ENCODE measurements at places on chromosomes 12 and 14. TPM values are rescaled to one million over a fixed set of nuclear protein-coding genes. Genes with fewer than 3 reads are reported as not detected.
A peak's percentile ranks its signal among the peaks of the same experiment; 100 is the strongest.

HELB gene
- total RNA-seq: 5.2 TPM

- DNase-seq: no peak
Measured at GRCh38 chr14:63326840-63327239, 8.1 kb upstream of the GPHB5 start.

GRCh38 chr14:68397371-68397811, 395.5 kb downstream of the ZFP36L1 start:
- DNase-seq: no peak

BMP4 gene
- total RNA-seq: 31.4 TPM

CLEC9A gene
- total RNA-seq: not detected

GRCh38 chr12:100668945-100669536, 95.6 kb downstream of the GAS2L3 start:
- no peak for DNase-seq

ATL1 gene
- total RNA-seq: 6.9 TPM

TNS2 gene
- 235 TPM for total RNA-seq

PRR13 gene
- 54.0 TPM for total RNA-seq

DNA sequence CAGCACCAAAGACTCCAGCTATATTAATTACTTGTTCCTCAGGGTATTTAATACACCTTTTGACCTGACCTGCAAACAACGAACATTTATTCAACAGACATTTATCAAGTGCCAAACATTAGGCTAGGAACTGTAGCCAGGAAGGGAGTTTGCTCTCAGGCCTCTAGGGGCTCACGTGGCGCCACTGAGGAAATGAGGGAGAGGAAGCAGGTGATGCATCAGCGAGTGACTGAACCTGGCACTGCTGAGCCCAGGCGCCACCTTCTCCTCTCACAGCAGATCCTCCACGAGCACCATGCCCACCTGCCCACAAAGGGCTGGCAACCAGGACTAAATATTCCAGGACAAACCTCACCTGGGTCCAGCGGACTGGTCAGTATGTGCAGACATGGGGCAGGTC, 50.2 kb downstream of the SETD3 start:
- no peak for DNase-seq

GRCh38 chr12:131702573-131702877, 8.4 kb upstream of the SFSWAP start:
- peak; percentile 54 for DNase-seq

C12orf54 gene
- total RNA-seq: not detected

- no peak for DNase-seq
Measured at GRCh38 chr12:109952873-109953272, 43.3 kb downstream of the GIT2 start.

ARHGAP5 gene
- total RNA-seq: 90.6 TPM

- DNase-seq: no peak
Measured at GRCh38 chr14:32594766-32595165, 265.7 kb downstream of the AKAP6 start.

- DNase-seq: no peak
Measured at GRCh38 chr12:26833743-26834490, 923 bp upstream of the ITPR2 start.

DNA sequence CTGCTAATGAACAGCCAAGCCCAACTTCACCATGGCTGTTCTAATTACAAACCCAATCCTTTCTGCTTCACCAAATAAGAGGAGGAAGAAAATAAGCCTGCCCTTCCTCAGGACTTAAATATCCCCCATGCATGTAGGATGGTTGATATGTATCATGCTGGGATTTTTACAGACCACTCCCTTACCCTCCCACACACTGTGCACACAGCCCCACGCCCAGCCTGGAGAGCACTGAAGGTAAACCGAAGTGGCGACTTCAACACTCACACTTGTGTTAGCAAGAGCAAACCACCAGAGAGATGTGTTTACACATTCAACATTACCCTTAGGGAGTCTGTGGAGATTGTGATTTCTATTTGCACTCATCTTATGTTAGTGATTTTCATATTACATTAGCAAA, 241.2 kb downstream of the EGLN3 start:
- no peak for DNase-seq

FAIM2 gene
- 19.4 TPM for total RNA-seq

DNA sequence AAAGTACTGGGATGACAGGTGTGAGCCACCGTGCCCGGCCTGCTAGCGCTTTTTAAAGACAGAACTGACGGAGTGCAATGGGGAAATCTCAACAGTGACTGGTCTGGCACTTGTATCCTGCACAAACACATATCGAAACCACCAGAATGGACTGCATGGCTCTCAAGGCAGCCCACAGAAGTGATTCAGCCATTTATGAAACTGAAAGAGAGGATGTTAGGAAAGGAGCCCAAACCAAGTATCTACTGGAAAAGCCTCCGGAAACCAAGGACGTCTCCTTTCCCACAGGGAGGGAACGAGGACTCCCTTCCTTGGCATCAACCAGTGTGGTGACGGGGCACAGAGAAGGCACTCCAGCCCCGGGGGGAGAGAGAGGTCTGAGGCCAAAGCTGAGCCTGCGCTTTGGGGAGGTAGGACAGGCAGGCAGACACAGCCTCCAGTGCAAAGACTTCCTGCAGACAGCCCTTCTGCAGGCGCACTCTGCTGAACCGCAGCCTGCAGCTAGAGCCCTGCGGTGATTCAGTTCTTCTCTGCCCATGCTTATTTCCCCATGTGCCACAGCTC, 16.5 kb downstream of the SLC15A4 start:
- DNase-seq: no peak

- no peak for DNase-seq
Measured at GRCh38 chr14:77273796-77274195, 2.8 kb upstream of the NGB start.

CRIP1 gene
- total RNA-seq: 7.6 TPM

DNA sequence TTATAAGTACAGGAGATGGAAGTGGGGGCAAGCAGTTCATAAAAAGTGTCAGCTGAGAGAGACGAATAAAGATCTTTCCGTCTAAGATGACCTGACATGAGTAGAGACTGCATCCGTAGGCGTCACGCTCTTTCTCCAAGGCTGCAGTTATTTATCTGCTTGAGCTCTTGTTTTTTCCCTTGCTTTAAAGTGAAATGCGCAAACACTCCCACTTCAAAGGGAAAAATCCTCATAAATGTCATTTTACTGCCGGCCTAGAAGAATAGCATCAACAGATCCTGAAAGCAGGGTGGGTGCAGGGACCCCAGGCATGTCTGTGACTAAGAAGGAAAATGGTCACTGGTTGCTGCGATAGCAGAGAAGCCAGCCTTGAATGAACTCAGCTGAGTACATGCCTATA, 647.4 kb downstream of the MED13L start:
- no peak for DNase-seq

DNA sequence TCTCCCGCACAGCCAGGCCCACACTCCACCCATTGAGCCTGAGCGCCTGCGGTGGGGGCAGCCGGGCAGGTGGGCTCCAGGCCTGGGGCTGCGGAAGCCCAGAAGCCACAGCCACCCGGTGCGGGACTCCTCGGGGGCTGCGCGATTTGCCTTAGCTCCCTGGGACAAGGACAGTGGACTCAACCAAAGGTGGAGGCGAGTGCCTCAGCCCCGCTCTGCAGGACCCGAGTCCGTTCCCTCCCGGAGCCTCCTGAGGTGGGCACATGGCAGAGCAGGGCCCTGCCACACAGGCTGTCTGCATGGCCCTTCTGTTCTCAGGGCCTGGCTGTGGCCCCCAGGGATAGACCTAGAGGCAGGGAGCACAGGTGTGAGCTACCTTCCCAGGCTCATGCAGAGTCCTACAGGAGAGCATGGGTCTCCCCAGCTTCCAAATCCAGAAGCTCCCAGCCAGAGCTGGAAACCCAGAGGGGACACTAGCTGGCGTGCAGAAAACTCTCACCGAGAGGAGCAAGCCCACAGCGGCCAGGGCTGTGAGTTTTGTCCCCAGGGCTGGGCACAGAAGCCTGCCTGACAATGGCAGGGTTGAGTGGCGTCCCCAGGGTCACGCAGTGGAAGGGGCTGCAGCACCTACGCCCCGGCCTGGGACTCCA, 22.2 kb upstream of the LRTM2 start:
- DNase-seq: peak; percentile 85

TSPAN8 gene
- 2.9 TPM for total RNA-seq

- DNase-seq: no peak
Measured at GRCh38 chr12:75345531-75345930, 11.1 kb downstream of the GLIPR1L1 start.

- no peak for DNase-seq
Measured at GRCh38 chr12:108899145-108899544, 19.3 kb downstream of the DAO start.

DNA sequence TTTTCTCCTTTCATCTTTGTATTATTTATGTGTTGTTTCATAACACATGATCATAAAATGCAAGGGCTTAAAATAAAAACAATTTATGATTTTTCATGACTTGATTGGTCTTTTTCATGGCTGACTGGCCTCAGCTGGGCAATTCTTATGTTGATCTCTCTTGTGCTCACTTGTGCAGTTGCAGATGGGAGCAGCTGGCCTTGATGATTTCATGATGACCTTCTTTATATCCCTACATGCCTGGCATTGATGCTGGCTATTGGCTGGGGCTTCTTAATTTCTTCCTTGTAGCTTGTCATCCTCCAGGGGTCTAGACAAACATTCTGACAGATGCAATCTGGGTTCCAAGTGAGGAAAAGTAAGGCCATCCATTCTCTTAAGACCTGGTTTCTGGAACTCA, 1832.8 kb upstream of the FLRT2 start:
- DNase-seq: no peak

- no peak for DNase-seq
Measured at GRCh38 chr12:93790472-93791152, 113.4 kb downstream of the CRADD start.

GRCh38 chr12:69519871-69520270, 49.7 kb downstream of the FRS2 start:
- DNase-seq: no peak

GRCh38 chr12:2813214-2814185, 1.0 kb downstream of the ITFG2 start:
- no peak for DNase-seq

ZDHHC22 gene
- total RNA-seq: not detected

GRCh38 chr12:105942281-105942680, 196.5 kb downstream of the NUAK1 start:
- DNase-seq: no peak

RDH11 gene
- 44.0 TPM for total RNA-seq

GRCh38 chr12:54358191-54358944, 5.9 kb downstream of the GPR84 start:
- DNase-seq: no peak

DNA sequence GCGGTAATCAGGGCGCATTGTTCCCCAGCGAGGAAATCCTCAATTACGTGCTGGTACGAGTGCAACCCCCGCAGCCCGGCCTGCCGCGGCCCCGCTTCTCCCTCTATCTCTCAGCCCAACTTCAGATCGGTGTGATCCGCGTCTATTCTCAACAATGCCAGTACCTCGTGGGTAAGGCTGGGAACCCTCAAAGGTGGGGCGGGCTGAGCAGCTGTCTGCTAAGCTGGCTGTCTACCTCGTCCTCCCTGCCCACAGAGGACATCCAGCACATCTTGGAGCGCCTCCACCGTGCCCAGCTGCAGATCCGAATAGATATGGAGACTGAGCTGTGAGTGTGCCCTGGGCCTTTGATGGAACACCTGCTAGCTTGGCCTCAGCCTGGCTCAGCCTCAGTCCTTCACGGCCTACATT, 996 bp downstream of the REC8 start:
- DNase-seq: no peak

- no peak for DNase-seq
Measured at GRCh38 chr12:99704458-99704857, 56.9 kb downstream of the GARIN6 start.

GRCh38 chr14:56216626-56217379, 98.6 kb downstream of the PELI2 start:
- no peak for DNase-seq

- no peak for DNase-seq
Measured at GRCh38 chr12:48472259-48472658, at the start of gene ANP32D. ANP32D (plus strand) TSS chr12:48472559; CDS start chr12:48472665, 106 bp downstream.

DNA sequence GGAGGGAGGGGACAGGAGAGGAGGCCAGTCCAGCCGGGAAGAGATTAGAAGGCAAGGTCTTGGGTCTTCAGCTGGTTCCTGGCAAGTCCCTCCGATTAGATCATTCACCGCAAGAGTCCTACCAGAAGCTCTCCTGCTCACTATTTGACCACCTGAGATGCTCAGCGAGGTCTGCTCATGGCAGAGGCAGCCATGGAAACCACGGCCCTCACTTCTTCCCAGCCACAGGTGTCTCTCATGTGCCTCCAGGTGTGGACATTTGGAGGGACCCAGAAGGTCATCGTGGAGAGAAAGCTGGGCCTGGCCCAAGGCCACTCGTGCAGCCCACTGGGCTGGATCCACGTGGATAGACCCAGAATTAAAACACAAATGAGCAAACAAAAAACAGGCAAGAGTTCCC, 99.5 kb downstream of the DICER1 start:
- no peak for DNase-seq

- no peak for DNase-seq
Measured at GRCh38 chr14:55843718-55844403, 263.9 kb downstream of the KTN1 start.

DNA sequence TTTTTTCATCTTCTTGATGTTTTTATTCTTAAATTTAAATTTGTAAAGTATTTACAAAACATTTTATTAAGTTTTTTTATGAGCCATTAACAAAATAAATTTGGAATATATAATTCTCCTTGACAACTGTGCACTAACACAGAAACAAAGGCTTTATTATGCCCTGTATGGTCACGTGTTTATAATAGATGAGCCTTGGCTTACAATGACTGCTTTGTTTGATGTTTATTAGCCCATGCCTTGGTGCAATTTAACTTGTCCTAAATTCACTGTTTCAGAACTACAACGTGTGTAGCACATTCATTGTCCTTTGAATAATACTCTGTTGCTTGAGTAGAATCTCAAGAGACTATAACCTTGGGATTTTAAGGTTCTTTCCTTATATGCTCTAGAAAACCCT, 59.8 kb downstream of the CNTN1 start:
- DNase-seq: no peak

GRCh38 chr14:59187802-59188460, 536 bp upstream of the DAAM1 start:
- DNase-seq: peak; percentile 91

CD63 gene
- 568 TPM for total RNA-seq

- no peak for DNase-seq
Measured at GRCh38 chr14:70366911-70367310, 7.4 kb upstream of the COX16 start.

GRCh38 chr14:59134307-59134706, 54.2 kb upstream of the DAAM1 start:
- no peak for DNase-seq

DNA sequence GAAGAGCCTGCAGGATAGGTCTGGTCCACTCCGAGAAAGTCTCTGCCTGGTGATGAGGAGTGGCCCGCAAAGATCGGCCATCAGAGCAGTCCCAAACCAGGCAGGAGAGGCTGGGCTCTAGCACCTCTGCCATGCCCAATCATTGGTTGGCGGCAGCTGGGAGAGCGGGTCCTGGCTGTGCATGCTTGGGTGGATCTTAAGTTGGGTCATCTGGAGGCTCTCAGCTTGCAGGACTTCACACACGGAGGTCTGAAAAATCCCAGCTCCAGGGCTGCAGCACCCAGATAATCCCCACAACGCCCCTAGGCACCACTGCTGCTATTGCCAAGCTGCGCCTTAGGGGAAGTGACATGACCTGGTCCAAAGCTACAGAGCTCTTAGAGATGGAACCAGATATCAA, 766.7 kb upstream of the TBX3 start:
- DNase-seq: no peak

- DNase-seq: no peak
Measured at GRCh38 chr12:93679308-93679925, 2.2 kb downstream of the CRADD start.
